ENCODE measurements at places on chromosomes 12 and 14.
A peak's percentile ranks its signal among the peaks of the same experiment; 100 is the strongest.

DNA sequence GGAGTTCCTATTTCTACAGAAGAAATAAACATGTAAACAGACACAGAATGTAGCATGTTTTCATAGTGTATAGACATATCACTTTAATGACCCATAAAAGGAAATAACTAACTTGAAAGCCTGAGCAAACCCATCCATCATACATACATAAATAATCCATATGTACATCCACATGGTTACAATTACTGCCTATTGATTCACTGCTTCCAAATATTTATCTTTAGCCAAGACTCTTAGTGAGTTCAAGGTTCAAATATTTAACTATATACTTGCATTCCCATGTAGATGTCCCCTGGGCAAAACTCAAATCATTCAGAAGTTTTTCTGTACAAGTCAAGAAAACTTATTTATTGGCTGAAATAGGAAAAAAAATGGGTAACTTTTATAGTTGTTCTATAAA, 95.4 kb downstream of the CCER1 start:
- DNase-seq: no peak

- DNase-seq: no peak
Measured at GRCh38 chr12:79766705-79767464, 76.1 kb upstream of the PAWR start.

DNA sequence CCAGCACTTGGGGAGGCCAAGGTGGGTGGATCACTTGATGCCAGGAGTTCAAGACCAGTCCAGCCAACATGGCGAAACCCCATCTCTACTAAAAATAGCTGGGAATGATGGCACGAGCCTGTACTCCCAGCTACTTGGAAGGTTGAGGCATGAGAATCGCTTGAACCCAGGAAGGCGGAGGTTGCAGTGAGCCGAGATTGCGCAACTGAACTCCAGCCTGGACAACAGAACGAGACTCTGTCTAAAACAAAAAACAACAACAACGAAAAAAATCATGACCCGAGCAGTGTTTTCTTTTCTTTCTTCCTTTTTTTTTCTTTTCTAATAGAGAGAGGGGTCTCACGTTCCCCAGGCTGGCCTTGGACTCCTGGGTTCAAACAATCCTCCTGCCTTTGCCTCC, 3.5 kb upstream of the CSRNP2 start:
- no peak for DNase-seq

DNA sequence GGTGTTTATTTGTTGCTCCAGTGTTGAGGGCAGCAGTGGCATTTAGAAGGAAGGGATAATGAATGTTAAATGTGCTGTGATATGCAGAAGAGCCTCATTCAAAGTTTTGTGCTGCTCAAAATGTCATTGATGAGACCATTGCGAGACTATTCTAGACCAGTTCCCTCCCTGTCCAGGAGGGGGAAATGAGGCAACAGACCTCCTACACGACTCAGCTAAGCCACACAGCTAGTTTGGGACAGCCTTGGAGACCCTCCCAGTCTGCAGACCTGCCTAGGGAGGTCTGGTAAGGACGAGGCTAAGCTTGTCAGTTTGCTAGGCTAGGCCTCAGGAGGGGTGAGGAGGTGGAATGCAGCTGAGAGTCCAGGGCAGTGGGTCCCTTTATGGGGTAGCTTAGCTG, 116.0 kb downstream of the NRXN3 start:
- no peak for DNase-seq

- no peak for DNase-seq
Measured at GRCh38 chr12:9081667-9082427, 33.9 kb downstream of the A2M start.

DNA sequence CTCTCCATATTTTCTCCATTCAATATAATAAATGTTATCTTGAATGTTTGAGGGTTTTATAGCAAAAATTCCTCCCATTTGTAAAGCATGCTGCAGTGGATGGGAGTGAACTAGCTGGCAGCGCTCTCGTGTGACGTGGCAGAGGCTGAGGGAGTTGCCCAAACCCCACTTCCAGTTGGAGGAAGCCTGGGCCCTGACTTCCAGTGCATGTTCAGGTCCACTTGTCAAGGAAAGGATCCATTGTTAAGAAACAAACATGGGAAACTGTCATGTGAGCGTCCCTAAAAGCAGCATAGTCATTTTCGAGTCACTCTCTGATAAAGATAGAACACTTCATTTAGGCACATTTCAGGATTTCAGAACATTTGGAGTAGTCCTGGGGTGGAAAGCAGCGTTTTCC, 116.6 kb downstream of the SLC25A47 start:
- DNase-seq: no peak

GRCh38 chr12:14403711-14404196, 38.3 kb downstream of the ATF7IP start:
- DNase-seq: peak; percentile 63

GRCh38 chr12:20429852-20430251, 61.5 kb downstream of the PDE3A start:
- no peak for DNase-seq

- no peak for DNase-seq
Measured at GRCh38 chr12:31217356-31218130, 108.4 kb downstream of the SINHCAF start.

GRCh38 chr12:47383942-47384341, 304.2 kb upstream of the AMIGO2 start:
- no peak for DNase-seq

DNA sequence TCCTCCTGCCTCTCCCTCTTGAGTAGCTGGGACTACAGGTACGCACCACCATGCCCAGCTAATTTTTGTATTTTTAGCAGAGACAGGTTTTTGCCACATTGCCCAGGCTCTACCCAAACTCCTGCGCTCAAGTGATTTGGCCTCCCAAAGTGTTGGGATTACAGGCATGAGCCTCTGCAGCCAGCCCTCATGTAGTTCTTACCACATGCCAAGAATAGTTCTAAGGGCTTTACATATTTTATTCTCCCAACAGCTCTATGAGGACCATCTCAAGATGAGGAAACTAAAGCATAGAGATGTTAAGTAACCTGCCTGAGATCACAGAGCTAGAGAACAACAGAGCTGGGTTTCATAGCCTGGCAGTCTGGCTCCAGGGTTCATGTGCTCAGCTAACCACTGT, 37.9 kb upstream of the ALDH2 start:
- DNase-seq: no peak

- DNase-seq: no peak
Measured at GRCh38 chr14:58747181-58747580, 109.4 kb downstream of the DACT1 start.

- DNase-seq: no peak
Measured at GRCh38 chr12:25675808-25676207, 122.7 kb upstream of the LMNTD1 start.

- no peak for DNase-seq
Measured at GRCh38 chr14:38432186-38432585, 176.3 kb upstream of the CLEC14A start.

All from central memory CD4-positive, alpha-beta T cell (primary cell).